ENCODE measurements at places on chromosomes 4 and X. TPM values are rescaled to one million over a fixed set of nuclear protein-coding genes. Genes with fewer than 3 reads are reported as not detected.

Gene CFP
- total RNA-seq, result 1.9 TPM

Gene PNMA3
- not detected for total RNA-seq

Gene SPANXA2
- not detected for total RNA-seq

Gene IL13RA1
- 69.4 TPM for total RNA-seq

Gene GAGE12E
- not detected for total RNA-seq

Gene FREM3
- not detected for total RNA-seq

Gene ADRA2C
- total RNA-seq, result 0.93 TPM

Measured in glomerular endothelial cell (primary cell).